Activated CD4-positive, alpha-beta T cell treated with anti-CD3 and anti-CD28 coated beads, Interleukin-2, amount 50 U/mL, for 48 hours (primary cell): ENCODE measurements at places on chromosomes 16 and 17.

DNA sequence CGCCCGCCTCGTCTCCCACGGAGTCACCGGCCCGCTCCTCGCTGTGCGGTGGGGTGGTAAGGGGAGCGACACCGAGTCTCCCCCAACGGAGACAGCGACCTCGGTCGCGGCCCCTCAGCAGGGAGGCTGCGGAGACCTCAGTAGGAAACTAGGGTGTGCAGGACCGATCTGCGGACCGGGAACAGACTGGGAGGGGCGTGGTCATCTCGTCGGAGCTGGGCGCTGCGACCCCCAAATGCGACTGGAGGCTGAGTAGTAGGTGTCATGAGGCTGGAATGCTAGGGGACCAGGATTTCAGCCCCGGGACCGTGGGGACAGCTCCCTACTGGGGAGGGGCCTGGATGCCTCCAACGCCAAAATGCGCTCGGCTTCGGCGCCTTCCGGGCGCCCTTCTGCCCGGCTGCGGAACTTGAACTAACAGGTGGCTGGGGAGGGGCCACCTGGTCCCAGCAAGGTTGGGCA lies 1.3 kb downstream of the CACNG4 start:
- peak; percentile 12 for DNase-seq

- DNase-seq = no peak
Observed at GRCh38 chr17:51322390-51323029, 62.2 kb downstream of the UTP18 start.

DNA sequence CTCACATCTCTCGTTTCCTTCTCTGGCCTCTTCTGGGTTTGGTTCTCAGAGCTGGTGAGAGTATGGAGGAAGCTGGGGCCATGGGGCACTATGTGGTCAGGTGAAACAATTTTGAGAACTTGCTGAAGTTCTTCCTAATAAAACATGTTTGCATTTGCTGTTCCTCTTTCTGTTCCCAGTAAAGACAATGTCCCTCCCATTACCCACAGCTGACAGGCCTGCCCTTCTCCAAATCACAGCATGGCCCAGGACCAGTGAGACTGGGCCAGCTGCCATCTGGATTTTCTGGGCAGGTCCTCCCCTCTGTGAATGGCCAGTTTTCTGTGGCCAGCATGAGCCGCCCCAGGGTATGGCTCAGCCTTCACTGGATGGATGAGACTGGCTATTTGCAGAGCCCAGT lies at the start of gene CD300H:
Gene CD300H (minus strand): TSS at position 113 of the 400 bp plus-strand sequence.
- no peak for DNase-seq

- DNase-seq = no peak
Observed at GRCh38 chr17:9274973-9275372, 253.7 kb downstream of the NTN1 start.

GRCh38 chr17:48290378-48290777 lies 139.6 kb downstream of the SKAP1 start:
- DNase-seq = no peak
